Panc1 (cell line): ENCODE measurements at places on chromosomes 3 and 15.

DNA sequence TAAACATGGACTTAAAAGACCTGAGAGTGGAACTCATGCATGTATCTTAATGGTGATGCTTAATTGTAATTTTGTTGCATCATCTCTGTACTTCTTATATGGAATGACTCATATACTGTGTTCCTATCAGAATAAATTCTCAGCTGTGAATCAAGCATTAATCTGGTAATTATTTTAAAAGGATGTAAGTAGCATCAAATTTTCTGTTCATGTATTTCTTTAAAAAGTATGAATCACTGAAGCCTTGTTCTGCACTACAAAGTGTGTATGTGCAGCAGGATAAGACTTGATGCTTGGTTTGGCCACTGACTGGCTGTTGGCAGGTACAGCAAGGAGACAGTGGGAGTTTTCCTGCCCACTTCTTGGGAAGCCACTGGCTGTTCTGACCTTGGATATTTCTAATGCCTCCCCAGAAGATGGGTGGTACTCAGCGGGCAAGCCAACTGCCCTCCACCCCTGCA is 123.9 kb downstream of the ANO10 start:
- DNase-seq: no peak

DNA sequence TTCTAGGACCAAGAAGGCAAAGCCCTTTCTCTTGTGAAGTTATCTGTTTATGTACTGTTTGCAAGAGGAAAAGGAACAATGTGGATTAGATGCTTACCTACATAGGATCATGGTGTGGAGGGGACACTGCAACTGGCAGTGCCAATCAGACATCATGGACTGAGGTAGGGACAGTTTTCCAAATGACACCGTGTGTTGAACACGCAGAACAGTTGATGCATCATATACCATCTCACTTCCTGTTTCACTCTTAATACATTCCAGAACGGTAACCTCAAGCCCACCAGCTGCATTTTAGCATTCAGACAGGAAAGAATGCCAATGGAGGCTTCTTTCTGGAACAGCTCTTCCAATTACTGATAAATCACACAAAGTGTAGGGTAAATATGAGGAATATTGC is 397.7 kb upstream of the LMCD1 start:
- no peak for DNase-seq

DNA sequence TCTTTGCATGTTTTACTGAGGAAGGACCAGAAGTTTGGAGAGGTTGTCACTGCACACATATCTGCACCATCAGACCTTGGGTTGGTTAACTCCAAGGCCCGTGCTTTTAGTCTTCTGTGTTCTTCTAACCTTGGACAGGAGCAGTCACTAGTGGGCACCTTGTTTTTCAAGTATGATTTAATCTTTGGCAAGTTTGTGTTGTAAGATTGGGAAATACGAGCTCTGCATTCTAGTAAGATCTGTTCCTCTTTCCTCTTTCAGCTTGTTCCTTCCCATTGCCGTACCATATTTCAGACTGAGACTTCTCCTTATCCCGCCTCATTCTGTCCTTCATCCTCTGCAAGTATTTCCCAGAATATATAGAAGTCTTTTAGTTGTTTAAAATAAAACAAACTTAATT is 5.1 kb downstream of the TMOD2 start:
- DNase-seq: no peak

GRCh38 chr15:60385620-60386552 is 11.9 kb downstream of the ANXA2 start:
- no peak for DNase-seq

DNA sequence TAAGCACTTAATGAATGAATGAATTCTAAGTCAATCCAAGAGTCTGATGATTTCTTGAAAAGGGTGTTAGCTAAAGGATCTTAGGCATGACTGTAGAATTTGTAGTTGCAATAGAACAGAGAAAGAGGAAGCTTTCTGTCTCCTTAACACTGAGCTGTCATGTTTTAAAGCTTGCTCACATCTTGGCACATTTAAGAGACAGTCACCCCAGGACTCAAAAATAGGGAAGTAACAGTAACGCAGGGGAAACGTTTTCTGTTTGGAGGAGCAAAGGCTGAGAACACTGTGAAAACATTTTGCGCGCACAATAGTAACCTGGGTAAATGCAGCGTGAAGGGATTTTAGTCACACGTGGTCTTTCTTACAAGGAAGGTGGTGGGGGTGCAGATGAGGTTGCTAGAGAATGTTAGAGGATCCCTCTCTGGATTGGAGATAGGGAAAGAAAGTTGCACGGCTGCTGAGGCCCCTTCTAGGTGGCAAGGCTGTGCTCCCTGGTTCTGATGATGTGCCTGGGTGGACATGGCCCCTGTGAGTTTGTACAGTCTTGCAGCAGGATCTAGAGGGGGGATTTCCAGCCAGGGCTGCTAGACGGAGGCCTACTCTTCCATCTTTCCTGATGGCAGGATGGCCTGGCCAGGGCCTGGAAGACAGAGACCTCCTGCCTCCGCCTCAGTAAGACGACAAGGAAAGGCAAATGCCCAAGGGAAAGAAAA is 12.0 kb downstream of the STARD5 start:
- no peak for DNase-seq

GRCh38 chr3:127408684-127409420 is 121.0 kb upstream of the PRR20G start:
- no peak for DNase-seq

DNA sequence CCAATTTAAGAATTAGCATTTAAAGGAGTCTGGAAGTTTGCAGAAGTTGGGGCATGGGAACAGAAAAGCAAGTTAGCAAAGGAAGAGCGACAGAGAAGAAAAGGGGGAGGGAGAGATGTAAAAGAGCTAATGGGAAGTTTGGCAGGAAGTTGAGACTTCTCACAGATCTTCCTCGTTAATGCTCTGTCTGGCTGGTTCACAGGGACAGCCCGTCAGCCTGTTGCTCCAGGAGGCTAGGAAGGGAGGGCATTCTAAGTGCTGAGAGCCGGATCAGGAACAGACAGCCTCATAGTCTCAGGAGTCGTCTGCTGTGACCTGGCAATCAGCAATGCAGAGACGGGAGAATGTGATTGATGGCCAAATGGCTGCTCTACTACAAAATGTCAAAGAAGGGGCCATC is 150.3 kb downstream of the AGBL1 start:
- DNase-seq: no peak

DNA sequence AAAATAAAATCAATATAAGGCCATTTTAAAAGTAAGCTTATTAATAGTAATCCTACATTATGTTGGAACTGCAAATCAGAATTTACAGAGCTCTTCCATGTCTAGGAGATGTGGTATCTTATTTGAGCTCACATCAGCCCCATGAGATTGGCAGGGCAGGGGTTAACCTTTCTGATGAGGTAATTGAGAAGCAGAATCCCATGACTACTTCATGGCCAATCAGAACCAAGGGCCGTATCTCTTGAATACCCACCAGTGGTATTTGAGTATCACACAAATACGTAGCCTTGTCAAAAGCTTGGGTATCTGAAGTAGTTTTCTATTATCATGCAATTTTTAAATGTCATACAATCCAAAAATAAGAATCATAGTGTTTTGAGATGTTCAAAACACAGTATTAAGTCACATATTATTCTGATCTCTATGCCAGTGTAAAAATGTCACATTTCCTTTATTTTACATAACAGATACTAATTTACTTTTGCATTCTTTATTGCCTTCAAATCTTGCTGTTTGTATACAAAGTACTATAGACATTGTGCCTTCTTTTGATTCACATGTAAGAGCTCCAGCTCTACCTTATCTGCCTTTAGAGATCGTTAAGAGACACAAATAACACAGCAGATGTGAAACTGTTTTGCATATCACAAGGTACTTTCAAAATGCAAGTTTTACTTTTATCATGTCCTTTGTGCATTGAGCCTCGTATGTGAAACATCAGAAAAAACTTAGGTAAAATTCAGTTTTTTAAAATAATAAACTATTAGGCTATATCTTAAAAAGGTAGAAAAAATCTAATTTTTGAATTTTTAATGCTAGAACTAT is 251.7 kb upstream of the GOLGA6L4 start:
- DNase-seq: no peak

GRCh38 chr3:181728470-181729340 is 17.0 kb downstream of the SOX2 start:
- DNase-seq: no peak

DNA sequence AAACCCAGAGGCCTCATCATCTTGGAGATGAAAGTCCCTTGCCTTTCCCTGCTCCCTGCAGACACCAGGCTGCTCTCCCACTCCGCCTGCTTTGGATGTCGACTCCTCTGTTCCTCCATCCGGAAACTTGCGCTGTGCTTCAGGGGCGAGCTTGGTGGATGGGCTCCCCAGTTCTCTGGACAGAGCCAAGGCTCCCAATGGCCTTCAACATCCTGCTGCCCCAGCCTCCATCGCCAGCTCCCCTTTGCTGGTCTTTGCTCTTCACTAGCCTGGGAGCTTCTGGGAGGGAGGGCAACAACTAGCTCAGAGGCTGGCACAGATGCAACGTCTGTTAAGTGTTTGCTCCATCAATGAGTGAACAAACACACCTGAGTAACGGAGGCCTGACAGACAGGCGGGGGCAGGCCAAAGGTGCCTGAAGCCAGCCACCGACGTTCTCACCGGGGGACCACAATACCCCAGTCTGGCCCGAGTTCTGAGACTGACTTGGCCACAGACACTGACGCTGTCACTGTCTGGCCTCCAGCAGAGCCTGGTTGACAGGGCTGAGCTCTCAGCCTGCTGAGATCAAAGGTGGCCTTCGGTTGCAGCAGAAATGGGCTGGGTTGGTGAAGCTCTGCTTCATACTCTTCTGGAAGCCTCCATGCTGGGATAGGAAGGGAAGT is 39.0 kb downstream of the RGMA start:
- no peak for DNase-seq

DNA sequence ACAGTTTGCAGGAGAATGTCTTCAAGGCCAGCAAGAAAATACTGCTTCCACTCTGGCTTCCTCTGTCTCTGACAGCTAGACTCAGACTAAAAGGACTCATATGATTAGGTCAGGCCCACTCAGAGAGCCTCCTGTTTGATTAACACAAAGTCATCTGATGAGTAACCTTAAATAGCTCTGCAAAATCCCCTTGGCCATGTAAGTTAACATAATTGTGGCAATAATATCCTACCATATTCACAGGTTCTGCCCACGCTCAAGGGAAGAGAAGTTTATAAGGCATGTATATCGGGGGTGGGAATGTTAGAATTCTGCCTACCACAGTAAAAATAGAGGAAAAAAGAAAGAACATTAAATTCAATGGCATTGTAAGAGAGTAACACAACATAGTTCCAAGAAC is 20.6 kb upstream of the HHATL start:
- DNase-seq: no peak

GRCh38 chr3:162224746-162225145 is 728.1 kb downstream of the OTOL1 start:
- DNase-seq: no peak

DNA sequence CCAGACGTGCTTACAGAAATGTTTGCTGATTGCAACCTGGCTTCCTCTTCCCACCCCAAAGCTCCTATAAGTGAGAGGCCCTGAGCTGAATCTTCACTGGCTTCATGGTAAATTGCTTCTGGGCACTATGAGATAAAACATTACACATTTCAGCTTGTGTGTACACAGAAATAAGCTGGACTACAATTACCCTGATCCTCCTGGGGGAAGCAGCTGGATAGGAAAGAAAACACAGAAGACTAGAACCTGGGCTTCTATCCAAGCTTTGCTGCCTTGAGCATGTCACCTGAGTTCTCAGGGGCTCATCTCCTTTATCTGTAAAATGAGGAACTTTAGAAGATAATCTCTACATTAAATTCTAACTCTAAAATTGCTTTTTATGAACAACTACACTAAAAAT is 40.3 kb downstream of the THBS1 start:
- DNase-seq: no peak

DNA sequence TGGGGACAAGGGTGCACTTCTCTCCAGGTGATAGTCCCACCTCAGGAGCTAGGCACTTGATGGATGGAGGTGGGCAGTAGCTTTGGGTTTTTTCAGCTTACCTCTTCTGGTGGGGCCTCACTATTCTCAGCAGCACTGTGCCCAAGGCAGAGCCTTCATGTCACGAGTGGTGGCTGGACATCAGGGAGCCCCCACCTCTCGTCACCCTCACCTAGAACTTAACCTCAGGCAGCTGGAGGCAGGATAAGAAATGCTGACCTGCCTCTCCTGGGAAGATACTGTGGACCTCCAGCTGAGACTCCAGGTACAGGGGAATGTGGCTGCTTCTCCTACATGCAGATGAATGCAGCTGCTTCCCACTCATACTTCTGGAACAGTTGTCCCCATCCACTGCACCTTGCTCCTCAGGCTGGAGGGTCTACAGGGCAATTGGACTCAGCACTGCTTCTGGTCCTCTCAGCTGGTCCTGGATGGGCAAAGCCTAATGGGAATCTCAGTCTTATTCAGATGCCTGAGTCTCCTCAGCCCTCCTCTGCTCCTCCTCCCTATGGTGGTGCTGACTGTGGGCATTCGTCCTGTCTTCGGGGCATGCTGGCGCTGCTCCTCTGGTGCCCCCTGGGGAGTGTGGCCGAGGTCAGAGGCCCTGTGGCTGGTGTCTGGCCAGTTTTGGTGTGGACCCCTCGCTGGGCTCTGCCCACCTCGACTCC is 129.9 kb downstream of the KLF13 start:
- no peak for DNase-seq

GRCh38 chr3:129233538-129233937 is 15.9 kb upstream of the COPG1 start:
- no peak for DNase-seq

- DNase-seq: no peak
Observed at GRCh38 chr15:67183443-67184169, 70.9 kb downstream of the AAGAB start.

- no peak for DNase-seq
Observed at GRCh38 chr3:33438284-33438668, 1.9 kb downstream of the UBP1 start.

DNA sequence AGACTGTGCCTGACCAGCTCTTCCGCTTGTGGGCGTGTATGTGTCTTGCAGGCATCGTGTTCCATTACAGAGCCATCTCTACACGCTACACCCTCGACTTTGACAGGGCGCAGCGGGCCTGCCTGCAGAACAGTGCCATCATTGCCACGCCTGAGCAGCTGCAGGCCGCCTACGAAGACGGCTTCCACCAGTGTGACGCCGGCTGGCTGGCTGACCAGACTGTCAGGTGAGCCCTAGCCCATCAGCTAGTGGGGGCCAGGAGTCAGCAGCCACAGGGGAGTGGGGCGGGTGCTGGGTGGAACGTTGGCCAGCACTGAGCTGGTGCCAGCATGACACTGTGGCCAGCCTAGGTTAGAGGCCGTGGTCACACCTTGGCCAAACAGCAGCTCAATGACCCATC is 36.7 kb downstream of the ACAN start:
- no peak for DNase-seq

GRCh38 chr3:78274475-78275065 is 1234.7 kb downstream of the ROBO2 start:
- DNase-seq: no peak

GRCh38 chr15:26295336-26296085 is 432.4 kb upstream of the ATP10A start:
- DNase-seq: no peak
